ENCODE measurements at places on chromosomes 12 and 14.

GRCh38 chr12:24307716-24308335, 358.4 kb upstream of the SOX5 start:
- DNase-seq: no peak

GRCh38 chr12:109559200-109559505, 14.2 kb downstream of the MMAB start:
- DNase-seq: no peak

GRCh38 chr14:88421286-88421685, 35.8 kb downstream of the SPATA7 start:
- no peak for DNase-seq

- peak; percentile 59 for DNase-seq
Measured at GRCh38 chr14:31926123-31926522, 151.0 kb upstream of the ARHGAP5 start.

DNA sequence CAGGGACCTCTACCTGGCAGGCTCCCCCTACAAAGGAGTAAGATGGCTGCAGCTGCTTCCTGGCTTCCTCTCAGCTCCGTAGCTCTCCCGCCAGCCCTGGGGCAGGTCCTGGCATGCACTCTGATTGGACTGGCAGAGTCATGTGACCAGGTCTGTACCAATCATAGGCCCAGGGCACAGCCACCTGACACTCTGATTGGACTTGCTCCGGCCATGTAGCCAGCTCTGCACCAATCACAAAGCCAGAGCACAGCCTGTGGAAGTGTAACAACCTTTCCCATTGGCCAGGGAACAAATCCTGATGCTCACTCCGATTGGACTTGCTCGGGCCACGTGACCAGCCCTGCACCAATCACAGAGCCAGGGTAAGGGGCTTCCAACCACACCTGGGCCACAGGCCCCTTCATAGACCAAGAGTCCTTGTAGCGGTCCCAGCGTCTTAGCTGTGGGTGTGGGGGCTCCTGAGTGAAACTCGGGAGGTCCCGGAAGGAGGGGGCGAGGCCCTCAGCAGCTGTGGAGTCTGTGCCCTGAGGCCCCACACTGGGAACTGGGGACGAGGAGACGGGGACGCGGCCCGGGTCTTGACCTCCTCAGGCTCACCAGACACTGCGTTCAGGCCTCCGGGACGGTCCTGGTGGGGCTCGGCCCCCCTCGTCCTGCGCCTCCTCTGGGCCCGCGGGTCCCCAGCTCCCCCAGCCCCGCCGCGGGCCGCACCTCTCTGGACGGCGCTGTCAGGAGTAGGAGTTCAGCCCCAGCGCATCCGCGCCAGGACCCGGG, 210.6 kb downstream of the ADGRD1 start:
- DNase-seq: no peak

DNA sequence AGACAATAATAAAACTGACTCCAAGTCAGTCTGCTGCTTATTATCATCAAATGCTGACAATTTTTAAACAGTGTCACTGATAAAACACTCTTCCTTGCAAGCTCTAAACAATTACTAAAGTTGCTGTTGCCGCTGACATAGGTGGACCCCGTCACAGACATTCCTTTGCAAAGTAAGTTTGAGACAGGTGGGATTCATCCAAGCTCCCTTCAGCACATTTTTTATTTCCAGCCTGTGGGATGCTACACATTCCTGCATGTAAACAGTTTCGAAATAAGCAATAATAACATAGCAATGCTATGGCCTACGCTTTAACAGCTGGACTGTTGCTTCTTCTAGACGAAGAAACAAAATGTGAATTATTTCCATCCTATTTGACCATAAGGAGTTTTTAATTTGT, 85.4 kb upstream of the HIF1A start:
- no peak for DNase-seq

- no peak for DNase-seq
Measured at GRCh38 chr14:76346391-76347160, 29.4 kb upstream of the ESRRB start.

Data from NCI-H1092 treated with DMSO at 0.1 percent for 48 hours (cell line).